ENCODE measurements at places on chromosomes 1 and 21.

- DNase-seq: no peak
Observed at GRCh38 chr1:151144474-151145303, 1.7 kb downstream of the SEMA6C start.

DNA sequence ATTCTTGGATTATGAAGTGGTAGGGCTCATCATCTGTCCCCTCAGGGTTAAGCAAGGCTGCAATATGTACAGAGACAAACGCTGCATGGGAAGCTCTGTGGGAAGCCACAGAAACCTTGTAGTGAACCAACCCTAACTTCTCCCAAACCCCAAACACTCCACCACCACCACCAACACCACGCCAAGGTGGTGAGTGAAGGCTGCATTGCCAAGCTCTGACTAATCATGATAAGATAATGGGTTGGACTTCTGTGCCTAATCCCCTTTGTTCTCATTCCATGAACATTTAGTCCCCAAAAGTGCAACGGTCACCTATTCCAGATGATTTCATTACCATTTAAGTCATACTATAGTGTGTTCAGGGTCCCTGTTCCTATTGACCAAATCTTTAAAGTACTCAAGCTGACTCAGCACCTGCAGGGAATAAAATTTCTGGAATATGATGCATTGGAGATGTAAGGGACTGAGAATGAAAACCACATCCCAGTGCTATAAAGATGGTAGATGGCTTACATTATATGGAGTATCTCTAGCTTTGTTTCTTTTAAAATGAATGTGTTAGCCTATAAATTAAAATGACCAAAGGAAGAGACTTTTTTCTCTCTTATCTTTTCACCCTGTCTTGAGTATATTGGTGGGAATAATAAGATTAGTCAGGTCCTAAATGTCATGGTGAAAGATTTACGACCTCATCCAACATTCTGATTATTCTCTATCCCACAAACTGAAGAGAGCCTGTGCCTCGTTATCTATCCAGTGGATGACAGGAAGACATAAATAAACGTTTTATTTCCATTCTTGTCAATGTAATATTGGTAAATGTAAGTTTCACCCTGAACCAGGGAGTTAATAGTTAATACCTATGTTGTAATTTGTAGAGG is 22.6 kb upstream of the PLD5 start:
- DNase-seq: no peak

- DNase-seq: peak; percentile 19
Observed at GRCh38 chr1:44405031-44405797, at the start of gene RNF220. TSS of gene RNF220 (plus strand) at chr1:44405255.

GRCh38 chr1:75412616-75413015 is 198.3 kb downstream of the SLC44A5 start:
- no peak for DNase-seq

DNA sequence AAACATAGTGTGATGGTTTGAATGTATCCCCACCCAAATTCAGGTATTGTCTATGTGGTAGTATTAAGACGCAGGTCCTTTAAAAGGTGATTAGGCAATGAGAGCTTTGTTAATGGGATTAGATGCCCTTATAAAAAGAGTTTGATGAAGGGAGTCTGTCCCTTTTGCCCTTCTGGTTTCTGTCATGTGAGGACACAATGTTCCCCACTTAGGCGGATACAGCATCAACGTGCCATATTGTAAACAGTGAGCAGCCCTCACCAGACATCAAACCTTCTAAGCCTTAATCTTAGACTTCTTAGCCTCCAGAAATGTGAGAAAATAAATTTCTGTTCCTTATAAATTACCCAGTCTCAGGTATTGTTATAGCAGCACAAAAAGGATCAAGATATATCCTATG is 172.8 kb downstream of the FAF1 start:
- DNase-seq: no peak

DNA sequence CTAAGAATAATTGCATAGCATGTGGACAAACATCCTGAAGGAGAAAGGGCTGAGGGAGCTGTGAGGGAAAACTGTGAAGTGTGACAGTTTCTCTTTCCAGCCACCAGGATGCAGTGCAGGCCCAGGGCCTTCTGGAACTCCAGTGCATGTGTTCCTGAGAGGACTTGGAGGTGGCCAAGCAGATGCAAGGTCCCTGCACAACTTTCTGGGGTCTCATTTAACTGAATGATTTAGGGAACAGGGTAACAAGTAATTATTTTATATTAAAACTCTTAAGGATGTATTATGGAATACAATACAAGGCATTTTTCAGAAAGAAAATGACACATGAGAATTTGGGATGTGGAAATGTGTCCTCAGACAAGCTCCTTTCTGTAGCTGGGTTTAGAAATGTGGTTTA is 61.2 kb upstream of the MCOLN3 start:
- peak; percentile 23 for DNase-seq

Data from activated gamma-delta T cell treated with Interleukin-2 at 50 U/mL for 16 hours (primary cell).